ENCODE measurements at places on chromosomes 16 and 17. TPM values are rescaled to one million over a fixed set of nuclear protein-coding genes. Genes with fewer than 3 reads are reported as not detected.

DNA sequence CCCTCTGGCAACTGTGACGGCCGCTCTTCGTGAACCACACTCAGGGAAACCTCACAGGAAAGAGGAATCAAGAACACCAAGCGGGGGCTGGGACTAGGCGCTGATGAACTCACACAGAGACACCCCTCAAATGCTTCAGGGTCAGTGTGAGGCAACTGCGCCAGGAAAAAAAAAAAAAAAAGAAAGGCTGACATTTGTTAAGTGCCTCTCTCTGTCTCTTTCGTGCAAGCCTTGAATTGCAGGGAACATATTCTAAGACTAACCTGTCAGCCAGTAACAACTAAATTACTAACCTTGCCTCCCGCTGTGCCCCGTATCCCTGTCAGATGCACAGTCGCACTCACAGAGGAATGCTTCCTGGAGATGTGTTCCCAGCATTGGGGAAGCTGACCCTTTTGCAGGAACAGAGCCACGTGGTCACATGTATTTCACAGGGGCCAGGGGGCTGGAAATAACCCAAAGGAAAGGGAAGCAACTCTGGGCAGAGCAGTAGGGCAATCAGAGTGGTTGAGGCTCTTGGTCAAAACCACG lies 247.8 kb downstream of the XYLT1 start:
- DNase-seq = no peak
- peaks cover 19% of the 10 kb centered on the region for H3K4me1 ChIP-seq
- H3K27me3 ChIP-seq = no peaks in the 10 kb centered on the region

- peaks cover 3% of the 10 kb centered on the region for H3K4me1 ChIP-seq
- H3K27me3 ChIP-seq = no peaks in the 10 kb centered on the region
- no peak for DNase-seq
- H3K27ac ChIP-seq = no peak overlapping the region
- H3K4me3 ChIP-seq = no peak overlapping the region
- no peaks in the 10 kb centered on the region for H3K36me3 ChIP-seq
Measured at GRCh38 chr16:54602666-54603065, 316.1 kb upstream of the IRX3 start.

DNA sequence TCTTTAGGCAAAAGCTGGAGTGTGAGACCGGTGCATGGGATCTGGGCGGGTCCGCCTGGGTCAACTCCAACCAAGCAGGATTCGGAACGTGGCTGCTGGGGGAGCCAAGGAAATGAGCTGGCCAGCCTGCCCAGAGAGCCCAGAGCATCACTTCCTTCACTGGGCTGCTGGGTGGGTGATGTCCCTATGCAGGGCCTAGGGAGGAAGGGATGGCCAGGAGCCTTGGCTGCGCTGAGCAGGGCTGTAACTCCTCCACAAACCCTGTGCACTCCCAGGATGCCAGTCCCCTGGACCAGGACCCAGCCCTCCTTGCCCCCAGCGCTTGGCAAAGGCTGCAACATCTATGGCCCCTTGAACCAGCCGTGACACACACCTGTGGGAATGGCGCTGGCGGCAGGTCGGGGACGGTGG lies 138.4 kb downstream of the RAB11FIP4 start:
- H3K36me3 ChIP-seq = no peaks in the 10 kb centered on the region
- peaks cover 34% of the 10 kb centered on the region for H3K4me1 ChIP-seq
- H3K4me3 ChIP-seq = no peak overlapping the region
- DNase-seq = peak; percentile 77
- no peaks in the 10 kb centered on the region for H3K27me3 ChIP-seq

GRCh38 chr17:64500862-64501765 lies 4.3 kb upstream of the POLG2 start:
- no peak overlapping the region for H3K4me3 ChIP-seq
- peak overlapping the region; percentile 99 for H3K27ac ChIP-seq
- H3K4me1 ChIP-seq = peaks cover 70% of the 10 kb centered on the region
- peaks cover 77% of the 10 kb centered on the region for H3K36me3 ChIP-seq

DNA sequence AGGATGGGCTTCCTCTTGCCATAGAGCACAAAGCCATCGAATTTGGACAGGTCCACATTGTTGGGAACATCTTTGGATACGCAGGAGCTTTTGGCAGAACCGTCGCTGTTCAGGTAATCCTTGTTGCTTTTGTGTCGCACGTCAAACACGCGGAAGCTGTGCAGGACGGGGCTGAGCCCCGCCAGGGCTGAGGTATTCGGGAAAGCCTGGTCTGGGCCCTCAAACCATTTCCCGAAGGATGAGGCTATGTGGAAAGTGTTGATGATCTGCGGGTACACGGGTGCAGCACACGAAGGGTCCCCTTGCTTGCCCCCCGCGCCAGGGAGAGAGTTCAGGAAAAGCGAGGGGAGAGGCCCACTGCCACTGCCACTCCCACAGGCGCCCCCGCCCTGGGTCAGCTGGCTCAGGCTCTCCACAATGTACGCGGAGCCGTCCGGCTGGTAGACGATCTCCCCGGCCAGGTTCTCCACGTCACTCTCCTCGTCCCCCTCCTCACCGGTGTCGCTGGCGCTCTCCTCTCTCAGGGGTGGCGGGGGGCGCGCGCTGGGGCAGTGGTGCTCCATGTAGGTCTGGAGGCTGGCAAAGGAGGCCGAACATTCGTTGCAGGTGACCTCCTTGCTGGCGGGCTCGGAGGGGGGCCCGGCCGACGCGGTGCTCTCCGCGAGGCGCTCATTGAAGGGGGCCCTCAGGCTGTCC lies 88.5 kb downstream of the ZFHX3 start:
- no peak overlapping the region for H3K4me3 ChIP-seq
- H3K36me3 ChIP-seq = peaks cover 19% of the 10 kb centered on the region
- H3K4me1 ChIP-seq = peaks cover 7% of the 10 kb centered on the region
- H3K27me3 ChIP-seq = no peaks in the 10 kb centered on the region
- H3K27ac ChIP-seq = no peak overlapping the region

GRCh38 chr16:56935201-56935600 lies 3.3 kb downstream of the HERPUD1 start:
- no peaks in the 10 kb centered on the region for H3K27me3 ChIP-seq
- peak overlapping the region; percentile 0 for H3K27ac ChIP-seq
- peaks cover 66% of the 10 kb centered on the region for H3K36me3 ChIP-seq
- peak overlapping the region; percentile 92 for H3K4me3 ChIP-seq
- peaks cover 30% of the 10 kb centered on the region for H3K4me1 ChIP-seq

GRCh38 chr17:78307887-78308638 lies 51.8 kb downstream of the SOCS3 start:
- no peak overlapping the region for H3K27ac ChIP-seq
- no peaks in the 10 kb centered on the region for H3K27me3 ChIP-seq
- H3K4me3 ChIP-seq = no peak overlapping the region
- H3K4me1 ChIP-seq = no peaks in the 10 kb centered on the region

DNA sequence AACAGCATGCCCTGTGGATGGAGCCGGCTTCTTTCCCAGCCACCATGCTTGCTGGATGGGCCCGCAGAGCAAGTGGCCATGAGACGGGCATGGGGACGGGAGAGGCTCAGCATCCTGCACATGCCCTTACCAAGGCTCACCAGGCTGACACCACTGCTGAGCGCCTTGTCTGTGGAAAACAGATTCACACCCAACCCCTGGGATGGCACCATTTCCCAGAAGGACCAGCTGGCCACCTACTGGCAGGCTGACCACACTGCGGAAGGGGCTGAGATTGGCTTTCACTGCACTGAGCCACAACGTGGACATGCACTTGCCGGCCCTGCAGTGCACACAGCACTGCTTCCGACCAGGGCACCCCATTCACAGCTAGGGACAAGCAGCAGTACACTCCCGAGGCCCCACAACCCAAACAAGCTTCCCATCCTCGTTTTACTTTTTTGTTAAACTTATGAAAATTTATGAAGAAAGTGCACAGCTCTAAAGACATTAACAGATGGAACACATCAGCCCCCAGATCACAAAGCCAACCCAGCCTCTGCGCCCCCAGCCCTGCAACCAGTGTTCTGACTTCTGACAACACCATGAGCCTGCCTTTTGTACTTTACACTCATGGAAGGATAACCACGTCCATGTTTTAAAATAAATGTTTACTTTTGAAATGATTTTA lies 13.9 kb upstream of the KRTAP17-1 start:
- no peaks in the 10 kb centered on the region for H3K27me3 ChIP-seq
- H3K36me3 ChIP-seq = no peaks in the 10 kb centered on the region
- no peak overlapping the region for H3K27ac ChIP-seq
- no peaks in the 10 kb centered on the region for H3K4me1 ChIP-seq
- H3K4me3 ChIP-seq = no peak overlapping the region

GRCh38 chr17:10316801-10317542 lies 55.8 kb downstream of the MYH13 start:
- no peaks in the 10 kb centered on the region for H3K4me1 ChIP-seq
- no peaks in the 10 kb centered on the region for H3K36me3 ChIP-seq
- no peaks in the 10 kb centered on the region for H3K27me3 ChIP-seq
- no peak overlapping the region for H3K27ac ChIP-seq

DNA sequence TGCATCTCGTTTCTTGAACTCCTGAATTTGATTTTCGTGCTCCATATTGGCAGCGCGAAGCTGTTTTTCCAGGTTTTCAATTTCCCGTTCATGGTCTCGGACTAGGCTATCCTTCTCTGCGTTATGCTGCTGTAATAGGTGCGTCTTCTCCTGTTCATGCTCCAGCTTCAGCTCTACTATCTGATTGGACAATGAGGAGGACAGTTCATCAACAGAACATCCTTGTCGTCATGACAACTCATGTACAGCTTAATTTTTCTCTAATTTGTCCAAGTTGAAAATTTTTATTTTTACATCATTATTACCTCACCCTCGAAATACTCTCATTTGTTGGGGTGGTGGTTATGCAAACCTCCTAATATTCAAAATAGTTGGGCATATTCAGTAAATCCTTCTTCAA lies 289.8 kb downstream of the CEP112 start:
- H3K27me3 ChIP-seq = no peaks in the 10 kb centered on the region
- no peaks in the 10 kb centered on the region for H3K36me3 ChIP-seq
- DNase-seq = no peak
- H3K4me1 ChIP-seq = no peaks in the 10 kb centered on the region
- no peak overlapping the region for H3K4me3 ChIP-seq

- no peaks in the 10 kb centered on the region for H3K27me3 ChIP-seq
- no peak overlapping the region for H3K4me3 ChIP-seq
- H3K36me3 ChIP-seq = peaks cover 46% of the 10 kb centered on the region
- no peak for DNase-seq
- H3K4me1 ChIP-seq = no peaks in the 10 kb centered on the region
Measured at GRCh38 chr17:8506145-8506544, 70.5 kb downstream of the NDEL1 start.

DNA sequence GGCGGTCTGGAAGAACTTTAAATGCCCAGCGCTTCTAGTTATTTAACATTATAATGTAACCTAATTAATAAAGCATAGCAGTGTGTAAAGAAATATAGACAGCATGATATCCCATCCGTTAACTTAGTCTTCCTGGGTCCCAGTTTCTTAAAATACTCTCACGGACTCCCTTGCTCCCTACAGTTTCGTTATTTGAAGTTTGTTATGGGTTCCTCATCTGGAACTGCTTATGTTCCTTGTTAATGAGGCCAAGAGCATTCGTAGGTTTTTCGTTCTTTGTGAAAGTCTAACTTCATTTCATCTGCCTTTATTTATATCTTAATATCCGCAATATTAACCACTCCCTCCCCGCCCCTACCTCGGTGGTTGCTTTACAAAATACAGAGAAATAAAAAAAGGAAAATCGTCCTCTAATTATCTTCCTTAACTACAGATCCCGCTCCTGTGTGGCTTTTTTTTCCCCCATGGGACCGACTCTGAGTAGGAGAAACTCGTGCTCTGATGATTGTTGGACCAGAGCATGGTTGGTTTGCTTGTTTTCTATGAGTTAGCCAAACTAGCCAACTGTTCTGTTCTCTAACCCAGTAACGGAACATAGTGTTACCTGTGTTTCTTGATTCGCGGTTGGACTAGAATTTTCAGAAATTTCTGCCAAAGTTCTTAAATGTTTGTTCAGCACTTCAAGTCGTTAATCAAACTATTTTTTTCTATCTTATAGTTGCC lies 863 bp downstream of the ADPRM start:
- DNase-seq = peak; percentile 85
- H3K27ac ChIP-seq = peak overlapping the region; percentile 74
- peak overlapping the region; percentile 80 for H3K4me3 ChIP-seq
- peaks cover 19% of the 10 kb centered on the region for H3K4me1 ChIP-seq
- H3K27me3 ChIP-seq = no peaks in the 10 kb centered on the region

The HOXB1 gene
- not detected for total RNA-seq

The HEXIM2 gene
- 10.0 TPM for total RNA-seq

The GNAO1 gene
- total RNA-seq = not detected
